ENCODE measurements at places on chromosomes 12 and 14.

GRCh38 chr14:91399868-91400640 is 17.6 kb downstream of the CCDC88C start:
- no peak for DNase-seq

GRCh38 chr12:87943023-87943422 is 86.2 kb downstream of the C12orf50 start:
- DNase-seq = no peak

DNA sequence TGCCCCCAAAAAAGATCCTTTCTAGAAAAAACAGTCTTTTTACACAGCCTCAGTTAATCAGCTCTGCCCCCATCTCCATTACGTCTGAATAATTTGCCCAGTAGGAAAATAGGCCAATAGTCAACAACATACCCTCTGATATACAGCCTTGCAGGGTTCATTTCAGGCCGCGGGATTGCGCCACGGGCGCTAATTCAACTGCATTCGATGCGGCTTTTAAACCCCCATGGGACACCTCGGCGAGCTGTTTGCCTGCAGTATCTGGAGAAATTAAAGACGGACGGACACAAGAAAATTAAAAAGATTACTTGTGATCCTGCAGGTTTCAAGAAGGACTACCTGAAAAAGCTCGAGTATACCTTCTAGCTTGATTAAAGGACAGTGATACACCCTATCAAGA is 36.1 kb downstream of the ERP29 start:
- DNase-seq = no peak

GRCh38 chr14:100342195-100342594 is 19.1 kb downstream of the SLC25A47 start:
- no peak for DNase-seq

GRCh38 chr14:39967885-39968284 is 535.7 kb upstream of the FBXO33 start:
- no peak for DNase-seq

DNA sequence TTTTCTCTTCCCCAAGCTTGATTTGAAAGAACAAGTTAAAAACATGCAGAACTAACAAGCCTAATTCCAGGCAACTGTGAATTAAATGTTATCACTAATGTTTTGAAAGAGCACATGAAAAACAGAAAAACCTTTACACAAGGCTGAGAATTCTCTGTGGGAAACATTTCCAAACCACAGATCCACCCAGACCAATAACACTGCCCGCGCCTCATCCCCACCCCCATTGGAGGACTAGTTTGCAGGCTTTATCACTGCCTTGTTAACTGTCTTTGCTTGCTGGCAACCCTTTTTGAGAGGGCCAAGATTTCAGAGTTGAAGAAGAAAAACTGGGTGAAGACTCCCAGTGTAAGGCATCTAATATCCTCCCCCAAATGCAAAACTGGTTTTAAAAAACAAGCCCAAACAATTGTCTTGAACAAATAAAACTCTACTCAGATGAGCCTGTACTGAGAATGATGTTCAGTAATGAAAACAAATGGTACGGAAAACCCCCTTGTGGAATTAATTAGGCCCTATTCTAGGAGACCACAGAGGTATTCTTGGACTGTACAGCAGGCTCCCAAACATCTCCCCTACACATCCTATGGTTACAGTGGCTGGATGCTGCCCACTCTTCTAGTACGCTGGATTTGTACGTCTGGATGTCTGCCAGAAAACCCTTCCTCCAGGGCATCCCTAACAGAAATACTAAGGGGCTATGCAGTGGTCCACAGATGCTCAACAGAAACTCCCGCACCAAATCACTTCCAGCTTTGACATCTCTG is 5.8 kb downstream of the MAX start:
- no peak for DNase-seq

DNA sequence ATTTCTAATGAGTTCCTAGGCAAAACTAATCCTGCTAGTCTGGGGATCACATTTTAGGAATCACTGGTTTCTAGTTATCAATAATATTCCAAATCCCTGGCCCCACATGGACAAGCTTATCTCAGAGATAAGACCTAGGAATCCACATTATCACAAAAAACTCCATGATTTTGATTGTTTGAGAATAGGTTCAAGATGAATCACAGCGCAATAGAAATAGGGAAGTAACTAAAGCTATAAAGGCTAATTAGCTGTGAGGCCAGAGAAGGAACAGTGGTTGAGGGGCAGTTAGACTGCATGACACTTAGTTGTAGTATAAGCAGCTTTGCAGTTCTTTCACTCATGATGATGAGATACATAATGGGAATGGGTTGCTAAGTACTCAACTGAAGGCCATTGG is 13.1 kb upstream of the ATP5F1B start:
- no peak for DNase-seq

DNA sequence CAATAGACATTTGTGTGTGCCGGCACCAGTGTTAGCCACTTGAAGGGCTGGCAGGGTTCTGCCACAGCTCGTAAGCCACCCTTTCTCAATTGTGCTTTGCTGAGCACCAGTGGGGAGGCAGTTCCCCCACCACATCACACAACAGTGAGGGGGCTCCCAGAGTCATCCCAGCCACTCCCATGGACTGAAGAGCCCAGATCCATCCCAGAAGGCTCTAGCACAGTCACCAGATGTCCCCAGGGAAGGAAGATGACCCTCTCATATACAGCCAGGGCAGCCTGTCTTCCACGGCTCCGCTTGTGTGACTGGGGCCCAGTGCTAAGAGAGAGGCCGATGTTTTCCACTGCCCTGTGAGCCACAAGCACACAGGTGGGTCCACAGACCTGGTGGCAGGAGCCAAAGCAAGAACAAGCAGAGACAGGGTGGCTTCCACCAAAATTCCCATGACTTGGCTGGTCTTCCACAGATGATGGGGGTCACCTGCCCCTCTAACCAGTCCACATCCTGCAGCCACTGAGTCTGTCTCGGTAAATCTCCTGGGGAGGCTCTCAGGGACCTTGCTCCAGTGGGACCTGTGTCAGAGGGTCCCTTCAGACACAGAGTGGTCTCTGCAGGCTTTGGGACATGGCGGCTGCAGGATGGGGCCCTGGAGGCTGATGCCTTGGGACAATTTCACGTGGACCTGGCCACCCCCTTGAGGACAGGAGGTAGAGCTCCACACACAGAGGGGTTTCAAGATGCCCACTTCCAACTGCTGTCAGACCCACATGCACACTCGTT is 71.9 kb upstream of the DDX11 start:
- DNase-seq = no peak

Data from activated T-helper 9 cell treated with anti-CD3 and anti-CD28 coated beads, Interleukin-2, amount 50 U/mL, for 16 hours (primary cell).